ENCODE measurements at places on chromosomes 4 and X.

DNA sequence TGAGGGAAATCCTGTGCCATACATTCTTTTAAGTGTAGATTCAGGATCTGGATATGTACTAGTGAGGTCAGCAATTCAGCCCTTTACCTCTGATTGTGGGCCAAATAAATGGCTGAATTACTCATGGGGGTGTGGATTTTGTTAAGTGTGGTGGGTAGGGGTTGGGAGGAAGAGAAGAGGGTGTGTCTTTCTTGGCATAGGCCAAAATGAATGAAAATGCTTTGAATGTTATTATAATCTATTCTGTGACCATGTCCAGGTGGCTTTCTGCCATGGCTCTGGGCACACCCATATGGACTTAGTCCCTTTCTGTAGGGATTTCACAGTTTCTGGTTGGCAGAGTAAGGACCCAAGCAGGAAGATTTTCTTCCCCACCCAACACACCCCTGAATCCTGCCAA is 244.3 kb downstream of the CBR4 start:
- DNase-seq, result no peak
- no peak overlapping the region for H3K27ac ChIP-seq
- peaks cover 51% of the 10 kb centered on the region for H3K27me3 ChIP-seq
- H3K4me3 ChIP-seq, result no peak overlapping the region
- no peaks in the 10 kb centered on the region for H3K4me1 ChIP-seq

- no peak overlapping the region for H3K4me3 ChIP-seq
- no peak overlapping the region for H3K27ac ChIP-seq
- DNase-seq, result no peak
- H3K36me3 ChIP-seq, result no peaks in the 10 kb centered on the region
Measured at GRCh38 chr4:138049355-138049754, 192.8 kb downstream of the SLC7A11 start.

DNA sequence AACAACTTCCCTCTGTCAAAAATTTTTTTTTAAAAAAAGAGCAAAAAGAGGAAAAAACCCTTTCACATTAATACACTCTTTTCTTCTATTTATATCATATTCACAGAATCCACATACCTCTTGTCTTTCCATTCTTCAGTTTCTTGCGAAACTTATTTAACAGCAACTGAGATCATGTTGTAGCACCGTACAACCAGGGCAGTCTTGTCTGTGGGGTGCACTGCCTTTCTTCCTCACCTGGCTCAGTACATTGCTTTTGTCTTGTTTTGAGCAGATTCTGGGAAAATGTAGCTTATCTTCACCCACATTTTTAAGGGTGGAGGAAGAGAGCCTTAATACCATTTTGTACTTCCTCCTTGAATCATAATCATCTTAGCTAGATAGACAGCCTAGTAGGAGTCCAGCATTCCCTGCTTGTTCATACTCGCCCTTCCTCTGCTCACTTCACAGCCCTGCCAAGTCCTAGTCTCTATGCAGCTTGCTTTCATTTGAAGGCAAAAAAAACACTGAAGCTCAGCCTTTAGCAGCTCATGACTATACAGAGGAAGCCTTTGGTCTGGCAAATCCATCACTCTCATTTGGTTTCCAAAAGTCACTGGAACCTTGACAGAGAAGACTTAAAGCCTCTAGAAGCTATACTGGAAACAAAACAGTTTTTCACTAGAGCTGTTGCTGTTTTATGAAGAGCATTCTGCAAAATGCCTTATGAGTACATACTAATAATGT is 140.6 kb upstream of the BANK1 start:
- H3K36me3 ChIP-seq, result no peaks in the 10 kb centered on the region
- H3K27ac ChIP-seq, result no peak overlapping the region
- H3K4me3 ChIP-seq, result no peak overlapping the region
- DNase-seq, result no peak
- no peaks in the 10 kb centered on the region for H3K27me3 ChIP-seq
- H3K4me1 ChIP-seq, result no peaks in the 10 kb centered on the region

GRCh38 chr4:184196730-184197385 is 20.8 kb downstream of the ENPP6 start:
- no peaks in the 10 kb centered on the region for H3K36me3 ChIP-seq
- H3K4me3 ChIP-seq, result no peak overlapping the region
- DNase-seq, result no peak
- no peak overlapping the region for H3K27ac ChIP-seq
- H3K27me3 ChIP-seq, result no peaks in the 10 kb centered on the region

GRCh38 chr4:106195435-106195950 is 120.5 kb downstream of the TBCK start:
- no peaks in the 10 kb centered on the region for H3K27me3 ChIP-seq
- no peak for DNase-seq
- no peaks in the 10 kb centered on the region for H3K4me1 ChIP-seq
- H3K4me3 ChIP-seq, result no peak overlapping the region
- H3K36me3 ChIP-seq, result peaks cover 28% of the 10 kb centered on the region

DNA sequence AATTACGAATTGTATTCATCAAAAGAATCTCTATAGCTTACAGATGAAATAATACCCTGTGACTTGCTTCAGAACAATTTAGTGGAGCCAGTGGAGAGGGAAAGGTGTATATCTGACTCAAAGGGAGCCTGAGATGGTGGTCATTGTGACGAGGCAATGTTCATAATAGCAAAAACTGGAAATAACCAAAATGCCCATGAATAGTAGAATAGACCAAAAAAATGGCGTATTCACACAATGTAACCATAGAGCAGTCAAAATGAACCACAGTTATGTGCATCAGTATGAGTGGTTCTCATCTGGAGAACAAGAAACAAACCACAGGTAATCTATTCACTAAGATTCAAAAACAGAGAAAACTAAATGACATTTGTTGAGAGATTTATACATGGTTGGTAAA is 125.3 kb upstream of the CLNK start:
- H3K4me1 ChIP-seq, result no peaks in the 10 kb centered on the region
- no peak for DNase-seq
- H3K36me3 ChIP-seq, result no peaks in the 10 kb centered on the region

DNA sequence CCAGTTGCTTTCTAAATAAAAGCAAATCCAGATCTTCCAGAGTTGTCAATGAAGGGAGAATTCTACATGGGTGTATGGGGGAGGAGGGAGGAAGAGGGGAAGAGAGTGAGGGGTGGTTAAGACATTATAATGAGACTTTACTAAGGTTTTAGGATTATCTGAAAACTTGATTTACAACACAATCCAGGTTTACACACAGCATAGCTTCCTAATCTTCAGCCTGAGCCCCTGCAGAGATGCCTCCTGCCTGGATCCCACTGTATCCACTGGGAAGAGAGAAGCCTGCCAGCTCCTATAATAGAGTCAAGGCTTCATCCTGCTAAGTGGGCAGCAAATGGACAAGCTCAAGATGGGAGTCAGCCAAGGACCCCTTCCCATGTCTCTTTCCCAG is 85.6 kb upstream of the KIT start:
- peak; percentile 68 for DNase-seq
- no peaks in the 10 kb centered on the region for H3K27me3 ChIP-seq
- peak overlapping the region; percentile 19 for H3K4me3 ChIP-seq
- H3K36me3 ChIP-seq, result no peaks in the 10 kb centered on the region

- H3K4me1 ChIP-seq, result peaks cover 18% of the 10 kb centered on the region
- H3K36me3 ChIP-seq, result peaks cover 38% of the 10 kb centered on the region
Measured at GRCh38 chr4:2933566-2934076, 29.6 kb downstream of the NOP14 start.

- H3K36me3 ChIP-seq, result no peaks in the 10 kb centered on the region
- no peak for DNase-seq
- H3K27ac ChIP-seq, result no peak overlapping the region
Measured at GRCh38 chr4:155506745-155507144, 130.0 kb upstream of the MAP9 start.

DNA sequence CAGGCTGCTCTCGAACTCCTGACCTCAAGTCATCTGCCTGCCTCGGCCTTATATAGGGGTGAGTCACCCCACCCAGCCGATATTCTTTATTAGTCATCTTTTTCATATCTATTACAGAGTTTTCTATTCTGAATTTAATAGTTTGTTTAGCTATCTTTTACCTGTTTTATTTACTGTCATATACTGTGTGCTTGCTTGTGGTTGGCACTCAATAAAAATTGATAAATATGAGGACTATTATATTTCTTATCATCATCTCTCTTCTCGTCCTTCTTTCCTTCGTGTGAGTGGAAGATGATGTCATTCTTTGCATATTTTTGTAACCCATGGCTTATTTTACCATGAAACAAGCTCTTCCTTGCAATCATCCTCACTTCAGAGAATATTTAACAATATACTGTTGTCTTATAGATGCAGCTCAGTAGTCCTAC is 265.5 kb downstream of the ARHGAP24 start:
- H3K4me1 ChIP-seq, result no peaks in the 10 kb centered on the region
- no peak overlapping the region for H3K4me3 ChIP-seq
- no peak overlapping the region for H3K27ac ChIP-seq
- H3K27me3 ChIP-seq, result no peaks in the 10 kb centered on the region
- DNase-seq, result no peak

GRCh38 chr4:185892165-185892564 is 80.2 kb upstream of the SORBS2 start:
- no peaks in the 10 kb centered on the region for H3K27me3 ChIP-seq
- H3K4me1 ChIP-seq, result no peaks in the 10 kb centered on the region
- no peak overlapping the region for H3K4me3 ChIP-seq
- H3K36me3 ChIP-seq, result no peaks in the 10 kb centered on the region
- no peak overlapping the region for H3K27ac ChIP-seq
- DNase-seq, result no peak

- no peaks in the 10 kb centered on the region for H3K4me1 ChIP-seq
- no peak overlapping the region for H3K27ac ChIP-seq
- DNase-seq, result peak; percentile 77
- no peaks in the 10 kb centered on the region for H3K27me3 ChIP-seq
- no peaks in the 10 kb centered on the region for H3K36me3 ChIP-seq
Measured at GRCh38 chr4:129167640-129168260, 71.8 kb downstream of the C4orf33 start.

DNA sequence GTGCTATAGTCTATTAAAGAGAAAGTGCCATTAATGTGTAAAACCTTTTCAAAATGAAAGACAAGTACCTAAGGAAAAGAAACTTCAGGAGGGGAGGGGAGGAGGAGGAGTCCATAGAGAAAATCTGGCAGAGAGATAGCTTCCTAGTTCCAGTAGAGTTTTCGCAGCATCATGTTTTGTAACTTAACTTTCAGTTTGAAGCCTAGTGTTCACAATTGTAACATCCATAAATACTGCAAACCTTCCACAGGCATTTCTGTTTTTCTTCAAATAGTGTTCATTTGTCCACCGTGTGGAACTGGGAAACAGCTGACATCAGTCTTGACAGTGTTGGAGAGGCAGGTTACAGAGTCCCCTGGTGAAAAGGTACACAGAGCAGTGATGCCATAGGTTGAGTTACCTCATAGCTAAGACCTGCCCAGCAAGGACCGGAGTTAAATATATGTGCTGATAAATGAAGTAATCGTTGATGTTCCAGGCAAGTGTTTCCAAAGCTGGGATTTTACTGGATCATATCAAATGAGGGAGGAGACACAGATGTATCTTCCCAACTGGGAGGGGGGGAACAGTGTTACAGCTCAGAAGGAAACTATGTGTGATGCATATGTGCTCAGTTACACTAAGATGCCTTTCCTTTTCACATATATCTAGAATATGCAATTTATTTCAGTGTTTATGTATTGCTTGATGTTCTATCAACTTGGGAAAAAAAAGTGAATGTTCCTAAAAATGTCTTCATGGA is 369.5 kb upstream of the FAM241A start:
- DNase-seq, result no peak
- H3K27ac ChIP-seq, result no peak overlapping the region
- no peaks in the 10 kb centered on the region for H3K4me1 ChIP-seq
- H3K27me3 ChIP-seq, result no peaks in the 10 kb centered on the region
- no peak overlapping the region for H3K4me3 ChIP-seq

DNA sequence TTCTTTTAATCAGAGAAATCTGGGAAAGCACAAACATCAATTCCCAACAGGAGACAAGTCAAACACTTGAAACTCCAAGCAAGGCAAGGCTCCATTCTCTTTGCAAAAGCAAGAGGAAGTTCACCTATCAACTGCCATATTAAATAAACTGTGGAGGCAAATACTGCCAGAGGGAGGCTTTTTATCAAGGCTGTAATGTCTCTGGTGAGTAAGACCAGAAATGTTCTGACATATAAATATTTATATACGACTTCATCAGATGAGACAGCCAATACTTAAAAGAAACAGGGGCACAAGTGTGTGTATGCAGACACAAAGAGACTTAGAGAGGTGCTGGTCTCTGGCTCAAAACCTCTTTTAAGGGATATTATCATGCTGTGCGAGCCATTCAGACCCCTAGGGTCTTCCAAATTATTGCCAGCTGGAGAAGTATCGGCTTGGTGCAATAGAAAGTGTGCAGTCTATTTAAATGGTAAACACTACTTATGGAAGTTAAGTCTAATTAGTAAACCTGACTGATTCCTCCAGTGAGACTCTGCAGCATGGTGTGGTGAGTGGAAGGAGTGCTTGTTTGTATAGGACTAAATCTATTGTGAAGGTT is 24.4 kb downstream of the DCX start:
- no peak for DNase-seq
- no peaks in the 10 kb centered on the region for H3K4me1 ChIP-seq
- no peak overlapping the region for H3K4me3 ChIP-seq
- H3K36me3 ChIP-seq, result no peaks in the 10 kb centered on the region

- no peak overlapping the region for H3K27ac ChIP-seq
- no peak for DNase-seq
- no peaks in the 10 kb centered on the region for H3K36me3 ChIP-seq
- H3K27me3 ChIP-seq, result no peaks in the 10 kb centered on the region
Measured at GRCh38 chr4:71944956-71945355, 86.8 kb upstream of the NPFFR2 start.

GRCh38 chr4:85873566-85873965 is 398.6 kb downstream of the ARHGAP24 start:
- H3K27me3 ChIP-seq, result no peaks in the 10 kb centered on the region
- no peak overlapping the region for H3K27ac ChIP-seq
- no peaks in the 10 kb centered on the region for H3K36me3 ChIP-seq
- H3K4me1 ChIP-seq, result peaks cover 15% of the 10 kb centered on the region

DNA sequence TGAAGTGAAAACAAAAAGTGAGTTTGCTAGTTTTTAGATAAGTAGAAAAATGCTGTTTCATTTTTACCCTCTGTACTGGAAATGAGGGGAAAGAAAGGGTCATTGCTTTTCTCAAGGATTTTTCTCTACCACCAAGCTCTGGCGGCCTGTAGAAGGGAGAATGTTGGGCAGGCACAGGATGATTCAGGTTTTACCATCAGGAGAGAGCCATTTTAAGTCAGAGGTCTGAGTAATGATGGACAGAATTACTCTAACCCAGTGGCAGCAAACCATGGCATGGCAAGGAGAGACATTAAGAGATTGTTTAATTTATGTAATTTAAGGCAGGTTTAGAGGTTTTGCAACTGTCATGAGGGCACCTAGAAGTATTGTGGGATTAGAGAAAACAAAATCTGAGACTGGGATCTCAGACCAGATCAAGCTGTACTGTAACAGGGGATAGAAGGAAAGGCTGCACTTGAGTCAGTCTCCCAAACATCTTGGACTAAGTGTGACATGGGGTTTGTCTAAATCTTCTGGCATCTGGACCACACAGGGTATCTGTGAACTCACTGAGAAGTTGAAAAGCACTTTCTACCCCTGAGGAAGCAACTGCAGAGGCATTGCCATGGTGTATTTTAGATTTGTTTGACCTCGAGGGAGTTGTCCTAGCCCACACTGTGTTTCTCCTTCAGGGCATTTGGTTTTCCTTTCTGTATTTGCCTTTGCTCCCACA is 81.6 kb downstream of the BANK1 start:
- peaks cover 3% of the 10 kb centered on the region for H3K4me1 ChIP-seq
- no peak for DNase-seq
- H3K4me3 ChIP-seq, result no peak overlapping the region
- H3K27me3 ChIP-seq, result no peaks in the 10 kb centered on the region
- no peaks in the 10 kb centered on the region for H3K36me3 ChIP-seq

All from endodermal cell (in vitro differentiated cells).